ENCODE measurements at places on chromosomes 3 and 15.

DNA sequence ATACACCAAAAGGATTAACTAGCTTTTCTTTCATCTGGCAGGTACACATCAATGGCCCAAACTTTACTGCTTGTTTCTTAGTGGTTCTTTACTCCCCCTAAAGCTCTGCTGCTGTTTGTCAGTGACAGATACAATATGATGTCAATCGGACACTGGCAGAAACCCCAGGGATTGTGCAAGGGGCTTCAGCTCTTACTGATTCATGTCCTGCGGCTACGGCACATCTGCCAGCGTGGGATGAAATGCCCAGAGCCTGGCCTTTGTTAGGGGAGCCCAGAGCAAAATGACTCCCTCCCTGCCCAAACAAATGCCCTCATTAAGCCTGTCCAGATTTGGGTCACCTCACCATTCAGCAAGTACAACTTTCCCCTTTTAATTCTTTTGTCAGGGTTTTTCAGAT lies 28.3 kb downstream of the SRP14 start:
- no peak for DNase-seq

DNA sequence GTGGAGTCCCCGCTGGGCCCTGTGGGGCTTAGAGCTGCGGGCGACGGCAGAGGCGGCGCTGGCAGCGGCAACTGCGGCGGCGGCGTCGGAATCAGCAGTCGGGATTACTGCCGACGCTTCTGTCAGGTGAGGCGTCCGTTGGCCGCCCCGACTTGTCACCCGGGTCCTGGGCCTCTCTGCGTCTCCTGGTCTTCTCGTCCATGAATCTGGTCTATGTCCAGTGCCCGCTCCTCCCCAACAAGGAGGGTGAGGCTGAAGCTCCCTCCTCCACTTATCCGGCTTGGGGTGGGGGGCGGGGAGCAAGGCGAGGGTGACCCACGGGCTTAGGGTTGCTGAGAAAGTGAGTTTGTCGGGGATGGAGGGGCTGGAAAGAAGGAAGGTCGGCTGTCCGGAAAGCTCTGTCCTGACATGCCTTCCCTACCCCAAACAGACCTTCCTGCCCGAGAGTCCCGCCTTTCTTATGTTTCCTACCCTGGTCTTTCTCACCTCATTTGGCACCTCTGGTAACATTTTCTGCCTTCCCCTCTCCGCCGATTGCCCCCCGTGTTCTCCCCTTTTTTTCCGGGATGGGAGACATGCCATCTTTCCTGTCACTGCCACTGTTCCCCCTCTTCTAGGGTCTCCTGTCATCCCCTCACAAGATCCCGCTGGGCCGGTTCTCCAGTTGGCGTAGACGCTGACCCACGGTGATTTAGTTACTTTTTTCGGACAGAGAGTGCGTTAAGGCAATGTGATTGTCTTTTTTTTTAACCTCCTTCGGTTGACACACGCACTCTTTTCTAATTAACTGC lies 520 bp downstream of the ZNF654 start:
- DNase-seq, result no peak

- no peak for DNase-seq
Observed at GRCh38 chr3:133856316-133856715, 39.4 kb downstream of the RAB6B start.

DNA sequence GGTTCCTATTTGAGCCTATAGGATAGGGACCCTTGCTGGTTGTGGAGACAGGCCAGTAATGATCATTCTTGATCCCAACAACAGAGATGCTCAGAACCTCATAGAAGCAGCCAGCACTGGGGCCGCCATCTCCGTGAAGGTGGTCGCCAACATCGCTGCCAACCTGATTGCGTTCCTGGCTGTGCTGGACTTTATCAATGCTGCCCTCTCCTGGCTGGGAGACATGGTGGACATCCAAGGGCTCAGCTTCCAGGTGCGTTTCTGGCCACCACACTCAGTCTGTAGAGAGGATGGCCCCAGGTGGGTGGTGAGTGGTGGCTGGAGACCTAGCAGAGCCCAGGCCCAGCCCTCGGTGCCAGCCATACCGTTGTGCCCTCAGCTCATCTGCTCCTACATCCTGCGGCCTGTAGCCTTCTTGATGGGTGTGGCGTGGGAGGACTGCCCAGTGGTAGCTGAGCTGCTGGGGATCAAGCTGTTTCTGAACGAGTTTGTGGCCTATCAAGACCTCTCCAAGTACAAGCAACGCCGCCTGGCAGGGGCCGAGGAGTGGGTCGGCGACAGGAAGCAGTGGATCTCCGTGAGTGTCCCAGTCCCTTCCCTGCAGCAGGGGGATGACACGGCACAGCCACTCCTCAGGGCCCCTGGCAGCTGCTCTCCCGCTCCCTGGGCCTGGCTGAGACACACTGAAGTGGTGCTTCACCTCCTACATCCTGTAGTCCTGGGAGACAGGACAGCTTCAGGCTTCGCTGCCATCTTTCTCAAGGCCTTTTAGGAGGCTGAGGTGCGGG lies 46.5 kb upstream of the PDE8A start:
- no peak for DNase-seq

DNA sequence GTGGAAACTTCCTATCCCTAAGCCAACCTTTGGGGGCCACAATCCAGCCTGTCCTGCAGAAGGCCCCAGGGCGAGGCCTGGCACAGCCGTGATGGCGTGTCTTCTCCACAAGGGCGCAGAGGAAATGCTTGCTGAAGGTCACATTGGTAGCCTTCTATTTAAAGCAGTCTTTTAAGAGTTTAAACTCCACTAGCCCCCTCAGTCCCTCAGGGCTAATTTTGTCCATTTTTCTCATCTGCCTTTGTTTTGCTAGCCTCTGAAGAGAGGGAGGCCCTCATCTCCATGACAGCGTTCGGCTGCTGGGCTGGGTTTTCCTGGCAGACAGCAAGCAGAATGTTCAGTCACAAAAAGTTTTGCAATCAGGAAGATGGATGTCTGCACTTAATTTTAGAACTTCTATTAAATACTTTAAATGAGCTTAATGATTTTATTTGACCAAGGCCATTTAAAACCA lies 40.8 kb downstream of the RARB start:
- DNase-seq, result no peak

DNA sequence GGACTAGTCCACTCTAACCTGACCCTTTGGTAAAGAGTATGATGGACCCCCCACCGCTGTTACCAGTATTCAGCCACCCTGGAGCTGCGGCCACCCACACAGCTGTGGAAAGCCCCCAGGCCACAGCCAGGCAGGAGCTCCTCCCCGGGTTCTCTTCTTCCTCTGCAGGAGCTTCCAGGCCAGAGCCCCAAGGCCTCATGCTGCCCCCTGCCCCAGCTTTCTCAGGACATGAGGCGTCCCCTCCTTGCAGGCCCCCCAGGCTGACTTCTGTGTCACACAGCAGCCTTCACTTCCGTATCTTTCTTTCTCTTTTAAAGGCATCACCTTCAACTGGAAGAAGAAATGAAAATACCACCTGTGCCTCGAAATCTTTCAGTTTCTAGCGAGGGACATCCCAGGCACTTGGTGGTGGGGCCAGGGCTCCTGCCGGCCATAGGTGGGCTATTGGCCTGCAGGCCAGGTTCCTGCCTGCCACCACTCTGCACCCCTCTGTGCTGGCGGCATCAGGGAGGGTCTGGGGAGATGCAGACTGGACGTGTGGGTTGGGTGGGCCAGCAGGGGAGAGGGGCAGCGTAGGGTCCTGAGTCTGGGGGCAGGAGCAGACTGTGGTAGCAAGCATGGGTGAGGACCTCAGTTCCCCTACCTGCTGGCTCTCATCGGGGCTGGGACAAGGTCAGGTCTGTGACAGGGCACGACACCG lies 19.9 kb downstream of the KLF13 start:
- DNase-seq, result no peak

GRCh38 chr15:31660816-31661215 lies 334.2 kb downstream of the KLF13 start:
- no peak for DNase-seq

DNA sequence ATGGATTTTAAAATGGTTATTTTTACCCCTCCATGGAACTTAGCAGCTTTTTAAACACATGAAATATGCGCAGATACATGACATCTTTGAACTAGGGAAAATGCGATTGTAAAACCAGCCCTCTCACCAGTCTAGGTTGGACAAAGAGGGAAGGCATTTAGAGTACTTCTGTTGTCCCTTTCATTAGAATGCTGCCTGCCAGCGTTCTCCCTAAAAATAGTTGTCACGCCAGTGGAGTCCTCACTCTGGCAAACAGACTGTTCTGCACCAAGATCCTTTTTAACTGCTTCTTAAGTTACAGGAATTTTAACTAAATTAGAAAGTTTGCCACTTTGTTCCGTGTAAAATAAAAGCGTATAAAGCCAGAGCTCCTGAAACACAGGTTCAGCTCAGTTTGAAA lies 295.3 kb downstream of the VPS13C start:
- DNase-seq, result no peak

DNA sequence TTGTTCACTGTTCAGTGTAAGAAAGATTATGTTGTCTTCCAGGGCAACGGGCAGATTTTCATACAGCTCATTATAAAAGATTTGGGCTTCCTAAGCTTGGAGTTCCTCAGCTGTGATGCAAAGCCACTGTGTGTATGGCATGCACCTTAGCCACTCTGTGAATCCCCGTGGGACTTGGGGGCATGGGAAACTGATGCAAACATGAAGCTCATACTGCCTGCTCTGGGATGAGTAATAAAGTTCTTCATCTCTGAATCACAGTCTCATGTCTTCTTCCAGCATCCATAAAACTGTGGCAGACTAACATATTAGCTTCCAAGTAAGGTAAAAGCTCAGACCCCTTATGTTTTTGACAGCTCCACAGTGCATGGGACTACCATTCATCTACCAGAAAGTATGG lies 154.3 kb upstream of the RORA start:
- no peak for DNase-seq
